ENCODE measurements at places on chromosomes 3 and 15.

- DNase-seq, result peak; percentile 32
These were observed 1.0 kb downstream of the LYSMD4 start for GRCh38 chr15:99732124-99732750.

- peak; percentile 67 for DNase-seq
These were observed 84.4 kb downstream of the SEMA5B start for GRCh38 chr3:122942937-122943827.

GRCh38 chr3:144458283-144458682 is 486.7 kb downstream of the DIPK2A start:
- DNase-seq, result no peak

DNA sequence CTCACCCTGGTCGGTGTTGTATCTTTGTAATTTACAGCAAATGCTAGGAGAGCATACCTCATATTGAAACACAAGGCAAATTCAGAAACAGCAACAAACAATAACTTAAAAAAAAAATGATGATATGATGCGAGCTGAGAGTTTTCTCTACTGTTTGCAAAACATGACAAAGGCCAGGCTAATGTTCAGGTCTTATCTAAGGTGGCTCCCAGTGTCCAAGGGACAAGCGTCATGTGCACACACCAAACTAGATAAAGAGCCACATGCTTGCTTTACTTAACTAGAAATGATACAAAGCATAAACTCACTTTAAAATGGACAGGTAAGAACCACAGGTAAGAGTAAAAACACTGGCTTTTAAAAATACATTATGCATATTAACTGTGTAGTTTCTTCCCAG is 375.9 kb downstream of the FOXP1 start:
- no peak for DNase-seq

- DNase-seq, result peak; percentile 21
These were observed 145.8 kb upstream of the THRB start for GRCh38 chr3:24640330-24640877.

DNA sequence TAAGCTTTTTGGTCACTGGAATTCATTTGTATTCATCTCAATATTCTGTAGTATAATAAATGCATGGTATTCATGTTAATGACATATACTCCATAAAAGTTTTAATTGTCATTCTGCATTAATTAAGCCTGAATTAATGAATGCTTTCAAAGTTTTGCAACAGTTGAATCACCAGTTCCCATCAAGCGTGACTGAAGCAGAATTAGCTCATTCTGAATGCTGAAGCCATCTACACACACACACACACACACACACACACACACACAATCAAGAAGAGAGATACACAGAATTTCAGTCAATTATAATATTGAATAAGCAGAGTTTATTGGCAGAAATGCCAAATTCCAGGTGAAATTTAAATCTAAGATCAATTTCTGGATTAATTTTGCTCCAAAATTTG is 252.1 kb upstream of the KCNMB2 start:
- DNase-seq, result no peak

- no peak for DNase-seq
These were observed 6.1 kb downstream of the TNFAIP8L3 start for GRCh38 chr15:51088585-51088984.

GRCh38 chr3:5428607-5429516 is 241.4 kb downstream of the EDEM1 start:
- DNase-seq, result no peak

DNA sequence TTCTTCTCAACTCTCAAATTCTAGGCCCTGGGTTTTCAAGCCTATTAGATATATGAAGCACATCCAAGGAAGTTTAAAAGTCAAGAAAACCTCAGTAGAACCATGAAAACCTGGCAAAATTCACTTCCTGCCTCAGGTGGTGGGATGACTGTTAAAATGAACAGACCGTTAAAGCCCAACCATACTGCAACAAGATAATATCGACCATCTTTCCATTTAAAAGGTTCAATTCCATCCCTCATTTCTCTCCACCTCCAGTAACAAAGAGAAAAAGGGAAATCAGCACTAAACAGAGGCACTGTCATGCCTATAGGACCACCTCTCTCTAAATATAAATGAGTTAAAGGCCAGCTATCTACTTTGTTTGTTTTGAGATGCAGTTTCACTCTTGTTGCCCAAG is 31.2 kb downstream of the EDC3 start:
- no peak for DNase-seq

DNA sequence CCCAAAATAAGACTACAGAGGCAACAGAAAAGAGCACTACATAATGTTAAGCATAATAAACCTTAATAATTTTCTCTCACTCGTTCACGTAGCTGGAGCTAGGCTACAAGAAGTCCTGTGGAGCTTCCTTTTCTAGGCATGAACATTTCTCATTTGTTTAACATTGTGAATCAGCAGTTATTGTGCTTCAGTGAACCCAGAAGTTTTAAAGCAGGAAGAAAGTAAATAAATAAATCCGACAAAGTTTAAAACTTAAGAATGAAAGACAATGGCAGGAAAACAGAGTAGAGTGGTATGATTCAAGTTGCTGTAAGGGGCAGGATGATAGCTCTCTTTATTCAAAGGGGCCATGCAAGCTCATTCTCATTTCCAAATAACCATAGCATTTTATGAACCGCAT is 191.8 kb downstream of the LSAMP start:
- DNase-seq, result no peak

GRCh38 chr3:160103397-160103796 is 114.8 kb downstream of the IL12A start:
- no peak for DNase-seq

DNA sequence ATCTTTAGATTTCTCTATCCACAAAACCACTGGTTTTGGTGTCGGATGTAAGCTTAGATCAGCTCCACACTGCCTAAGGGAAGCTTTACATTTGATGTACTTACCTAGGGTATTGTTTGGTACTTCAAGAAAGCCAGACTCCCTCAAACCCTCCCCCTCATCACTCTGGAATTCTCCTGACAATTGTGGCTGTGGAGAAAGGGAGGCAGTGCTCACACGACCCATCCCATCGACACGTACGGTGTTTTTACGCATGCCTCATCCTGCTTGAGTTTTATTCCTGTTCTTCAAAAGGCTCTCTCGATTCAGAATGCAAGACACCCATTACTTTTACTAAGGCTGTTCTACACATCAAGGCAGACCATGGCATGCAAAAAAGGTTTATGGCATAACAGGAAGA is 67.3 kb upstream of the ONECUT1 start:
- no peak for DNase-seq

DNA sequence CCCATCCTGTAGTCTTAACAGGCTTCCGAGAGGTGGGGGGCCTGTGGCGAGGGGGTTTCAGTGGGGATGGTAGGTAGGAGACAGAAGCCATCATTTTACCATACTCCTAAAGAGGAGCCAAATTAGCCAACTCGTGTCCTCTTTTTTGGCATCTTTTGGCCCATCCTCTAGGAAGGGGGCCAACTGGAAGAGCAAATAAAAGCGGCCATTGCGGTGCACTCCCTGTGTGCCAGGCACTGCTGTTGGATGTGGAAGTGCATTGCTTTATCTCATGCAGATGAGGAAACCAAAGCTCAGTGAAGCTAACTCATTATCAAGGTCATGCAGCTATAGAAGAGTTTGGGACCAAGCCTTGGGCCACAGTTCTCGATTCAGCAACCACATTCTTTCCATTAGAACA is 6.1 kb downstream of the SEMA4B start:
- DNase-seq, result no peak

DNA sequence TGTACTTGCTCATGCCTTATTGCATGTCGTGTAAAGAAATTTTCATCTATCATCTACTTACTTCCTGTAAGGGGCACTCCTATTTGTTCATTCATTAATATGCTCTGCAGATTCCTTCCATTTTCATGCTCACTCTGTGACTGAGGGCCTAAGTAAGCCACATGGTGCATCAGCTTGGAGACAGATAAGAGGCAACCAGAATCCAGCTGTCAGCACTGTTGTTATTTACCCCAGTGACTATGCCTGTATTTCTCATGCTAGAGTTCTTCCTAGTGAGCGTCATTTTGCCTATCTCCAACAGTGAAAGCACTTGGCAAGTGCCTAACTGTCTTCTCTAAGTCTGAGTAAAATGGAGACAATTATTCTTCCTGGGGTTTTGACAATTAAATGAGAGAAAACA is 124.8 kb upstream of the ABI3BP start:
- no peak for DNase-seq

DNA sequence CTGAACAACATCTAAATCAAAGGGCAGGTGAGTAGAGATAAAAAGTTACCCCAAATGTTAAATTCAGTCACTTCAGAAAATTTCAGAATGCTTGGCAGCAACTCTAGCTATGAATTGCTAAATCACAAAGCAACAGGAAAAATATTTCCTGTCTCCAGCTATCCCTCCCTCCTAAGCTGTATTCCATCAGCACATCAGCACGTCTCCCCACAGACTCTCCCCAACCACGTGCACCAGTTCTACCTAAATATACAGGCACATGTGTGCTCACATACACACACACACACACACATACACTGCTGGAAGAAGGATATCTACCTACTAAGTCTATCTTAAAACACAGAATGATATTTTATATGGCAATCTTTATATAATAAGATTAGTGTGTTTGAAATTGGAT is 177.1 kb upstream of the ARHGEF26 start:
- no peak for DNase-seq

DNA sequence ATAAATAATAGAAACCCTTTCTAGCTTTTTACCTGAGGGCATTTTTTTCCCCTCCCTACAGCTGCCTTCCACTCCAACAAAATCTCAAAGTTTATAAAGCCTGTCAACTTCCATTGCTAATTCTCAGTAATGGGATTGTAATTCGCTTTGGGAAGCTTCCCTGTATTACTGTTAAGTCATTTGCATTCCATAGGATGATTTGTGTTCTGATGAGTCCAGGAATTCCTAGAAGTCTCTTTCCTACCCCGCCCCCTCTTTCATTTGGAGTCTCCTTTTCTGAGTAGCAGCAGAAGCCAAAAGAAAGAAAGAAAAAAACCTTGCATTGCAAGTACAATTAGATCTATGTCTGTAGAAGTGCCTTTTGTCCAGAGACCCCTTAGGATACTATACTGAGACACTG is 1033.3 kb downstream of the IGSF11 start:
- no peak for DNase-seq

DNA sequence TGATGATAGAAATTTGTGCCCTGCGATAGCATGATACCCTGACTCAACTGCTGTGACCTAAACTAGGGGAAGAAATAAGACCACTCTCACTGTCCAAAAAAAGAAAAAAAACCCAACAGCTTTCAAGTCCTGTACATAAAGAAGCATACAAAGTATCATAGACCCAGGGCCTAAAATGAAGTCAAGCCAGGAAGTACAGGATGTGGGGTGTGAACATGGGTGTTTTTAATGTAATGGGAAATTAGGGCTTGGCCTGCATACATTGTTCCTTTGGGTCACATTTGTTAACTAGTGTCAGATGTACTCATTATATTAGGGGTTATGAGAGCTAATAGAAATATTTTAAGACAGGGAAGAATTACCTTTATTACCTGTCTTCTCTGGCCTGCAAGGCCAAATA is 200.5 kb upstream of the BHLHE40 start:
- no peak for DNase-seq

GRCh38 chr3:64143409-64144130 is 81.7 kb downstream of the PRICKLE2 start:
- peak; percentile 95 for DNase-seq

- DNase-seq, result peak; percentile 54
These were observed 40.1 kb downstream of the FBXO22 start for GRCh38 chr15:75943713-75944215.

- DNase-seq, result no peak
These were observed 167.3 kb downstream of the SQOR start for GRCh38 chr15:45802140-45802539.

DNA sequence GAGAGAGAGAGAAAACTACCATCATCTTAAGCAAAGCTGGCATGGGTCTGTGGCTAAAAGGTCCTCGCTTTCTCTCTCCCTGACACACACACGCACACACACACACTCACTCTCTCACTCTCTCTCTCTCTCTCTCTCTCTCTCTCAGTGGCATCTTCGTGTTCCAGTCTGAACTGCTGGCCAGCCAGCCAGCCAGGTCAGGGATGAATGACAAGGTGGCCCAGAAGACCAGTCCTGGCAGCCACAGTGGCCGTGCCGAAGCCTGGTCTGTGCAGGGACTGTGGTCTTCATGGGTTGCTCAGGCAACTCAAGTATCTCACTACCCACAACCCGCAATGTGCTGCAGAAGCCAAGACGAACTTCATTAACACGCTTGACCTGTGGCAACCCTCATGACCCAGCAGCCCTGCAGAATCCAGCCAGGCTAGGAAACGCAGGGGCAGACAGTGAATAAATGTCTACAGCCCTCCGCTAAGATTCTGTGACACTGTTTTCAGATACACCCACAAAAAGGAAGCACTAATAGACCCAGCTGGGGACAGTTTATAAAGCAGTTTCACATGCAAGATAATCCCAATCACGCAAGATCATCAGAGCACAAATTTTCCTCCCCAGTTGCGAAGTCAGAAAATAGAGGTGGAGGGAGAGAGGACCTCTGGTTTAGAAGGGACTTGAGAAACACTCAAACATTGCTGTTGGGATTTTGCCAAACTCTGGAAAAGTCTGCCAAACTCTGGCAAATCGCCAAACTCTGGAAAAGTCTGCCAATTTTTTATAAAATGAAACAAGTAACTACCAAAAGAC is 66.4 kb downstream of the XXYLT1 start:
- DNase-seq, result no peak

GRCh38 chr15:95106801-95107200 is 875.4 kb downstream of the MCTP2 start:
- DNase-seq, result no peak

- peak; percentile 1 for DNase-seq
These were observed 87.0 kb downstream of the CFAP44 start for GRCh38 chr3:113354307-113354706.

- DNase-seq, result no peak
These were observed 211.8 kb upstream of the RGMA start for GRCh38 chr15:93300796-93301195.

- peak; percentile 13 for DNase-seq
These were observed 18.1 kb upstream of the SMCO1 start for GRCh38 chr3:196533260-196533681.

DNA sequence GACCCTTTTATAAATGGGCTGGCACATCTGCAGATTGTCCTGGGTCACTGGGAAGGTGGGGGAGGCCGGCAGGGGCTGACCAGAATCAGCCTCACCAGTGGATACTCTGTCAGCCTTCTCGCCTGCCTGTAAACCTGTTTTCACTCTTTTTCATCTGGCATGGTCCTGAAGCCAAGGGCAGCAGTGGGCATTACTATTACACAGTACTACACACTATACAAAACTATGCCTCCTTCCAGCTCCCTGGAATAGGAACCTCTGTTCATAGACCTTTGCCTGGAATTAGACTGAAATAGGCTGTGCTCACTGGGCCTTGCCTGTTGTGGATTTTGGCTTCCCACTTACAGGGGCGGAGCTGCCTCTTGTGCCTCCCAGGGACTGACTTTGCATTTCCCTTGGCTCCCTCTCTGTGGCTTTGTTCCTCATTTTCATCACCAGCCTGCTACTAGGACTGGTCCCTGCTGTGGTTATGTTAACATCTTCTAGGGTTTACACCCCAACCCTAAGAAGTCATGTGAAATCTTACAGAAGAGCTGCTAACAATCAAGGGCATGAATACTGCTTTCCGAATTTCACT is 120.7 kb downstream of the FNDC3B start:
- peak; percentile 57 for DNase-seq

Data from EH (cell line).